ENCODE measurements at places on chromosomes 4 and X.

GRCh38 chrX:153602601-153603000, 3.7 kb upstream of the CCNQ start:
- no peak for DNase-seq

- no peak for DNase-seq
These were observed 10.5 kb downstream of the ZCCHC18 start for GRCh38 chrX:104122829-104123228.

GRCh38 chr4:179472164-179472563, 2029.9 kb upstream of the AGA start:
- no peak for DNase-seq

DNA sequence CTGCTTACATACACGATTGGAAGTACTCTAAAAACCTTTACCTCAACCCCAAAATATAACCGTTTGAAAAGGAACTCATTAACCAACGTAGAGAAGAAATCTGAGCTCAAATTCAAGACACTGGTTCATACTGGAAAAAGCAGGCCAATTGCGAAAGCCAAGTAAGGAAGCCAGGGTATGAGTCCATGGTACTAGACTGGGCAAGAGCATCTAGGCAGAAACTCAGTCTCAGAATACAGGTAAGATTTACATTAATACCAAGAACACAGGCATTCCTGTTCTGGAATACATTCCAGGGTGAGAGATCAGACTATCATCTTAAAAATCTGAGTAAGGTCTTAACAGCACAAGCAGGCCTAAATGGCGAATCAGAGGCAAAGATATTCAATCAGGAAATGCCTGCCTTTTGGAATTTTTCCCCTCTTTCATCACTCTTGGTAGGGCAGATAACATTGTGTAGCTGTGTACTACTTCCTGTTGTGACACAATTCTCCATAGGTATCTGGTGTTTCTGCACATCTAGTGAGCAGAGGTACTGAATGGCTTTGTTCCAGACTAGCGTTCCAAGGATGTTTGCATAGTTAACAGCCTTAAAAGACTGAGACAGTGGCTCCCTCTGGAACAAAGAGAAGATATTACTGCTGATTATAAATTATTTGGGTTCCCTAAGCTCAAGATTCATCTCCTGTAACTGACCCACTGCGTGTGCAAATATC, 311.3 kb downstream of the PCDH19 start:
- DNase-seq: no peak

GRCh38 chr4:117941611-117942010, 92.7 kb upstream of the NDST3 start:
- DNase-seq: no peak

DNA sequence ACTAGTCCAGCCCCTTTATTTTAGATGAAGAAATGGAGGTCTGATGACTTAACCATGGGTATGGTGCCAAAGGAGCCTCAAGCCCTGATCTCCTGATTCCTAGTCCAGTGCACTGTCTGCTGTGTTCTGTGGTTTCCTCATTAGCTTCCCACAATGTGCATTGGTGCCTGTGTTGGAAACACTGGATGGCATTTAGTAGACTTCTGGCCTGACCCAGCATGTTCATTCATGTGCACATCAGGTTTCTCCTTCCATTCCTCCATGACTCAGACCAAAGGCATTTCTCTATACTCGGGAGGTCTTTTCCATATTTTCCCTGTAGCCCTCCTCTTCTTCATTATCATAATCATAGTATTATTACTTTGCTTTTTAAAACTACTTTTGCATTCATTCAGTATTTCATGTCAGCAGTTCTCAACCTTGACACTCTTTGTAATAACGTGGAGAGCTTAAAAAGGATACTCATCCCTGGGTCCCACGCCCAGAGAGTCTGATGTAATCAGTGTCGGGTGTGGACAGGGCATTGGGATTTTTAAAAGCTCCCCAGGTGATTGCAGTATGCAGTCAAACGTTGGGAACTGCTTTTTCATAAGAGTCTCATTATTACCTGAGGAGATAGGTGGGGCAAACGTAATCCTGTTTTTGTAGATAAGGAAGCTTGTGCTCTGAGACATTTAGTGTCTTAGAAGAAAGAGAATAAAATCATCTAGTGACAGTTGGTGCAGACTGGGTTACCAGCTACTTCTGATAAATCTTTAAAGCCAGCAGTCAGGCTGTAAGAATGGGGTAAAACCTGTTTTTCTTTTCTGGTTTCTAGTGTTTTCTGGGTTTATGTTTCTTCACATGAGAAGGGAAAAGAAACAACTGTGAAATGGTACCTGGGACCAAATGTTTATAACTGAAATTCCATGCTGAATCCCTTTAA, 40.9 kb upstream of the XK start:
- DNase-seq: no peak

DNA sequence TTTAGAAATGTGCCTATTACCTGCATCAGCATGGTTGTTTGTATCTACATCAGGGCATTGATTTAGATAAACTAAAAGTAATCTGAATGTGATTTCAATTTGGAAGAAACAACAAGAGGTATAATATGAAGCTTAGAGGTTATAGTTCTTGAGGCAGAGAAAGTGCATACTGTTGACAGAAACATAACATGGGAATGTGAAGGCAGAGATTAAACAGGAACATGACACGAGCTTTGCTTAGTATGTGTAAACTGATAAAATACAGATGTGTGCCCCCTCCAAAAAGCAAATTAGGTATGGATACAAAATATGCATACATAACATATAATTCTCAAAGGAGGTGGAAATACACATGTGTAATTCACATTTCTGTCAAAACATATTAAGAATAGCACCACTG, 1180.2 kb upstream of the ADGRL3 start:
- no peak for DNase-seq

GRCh38 chrX:46029777-46030176, 515.4 kb downstream of the ZNF674 start:
- DNase-seq: no peak
